ENCODE measurements at places on chromosomes 13 and 19.

DNA sequence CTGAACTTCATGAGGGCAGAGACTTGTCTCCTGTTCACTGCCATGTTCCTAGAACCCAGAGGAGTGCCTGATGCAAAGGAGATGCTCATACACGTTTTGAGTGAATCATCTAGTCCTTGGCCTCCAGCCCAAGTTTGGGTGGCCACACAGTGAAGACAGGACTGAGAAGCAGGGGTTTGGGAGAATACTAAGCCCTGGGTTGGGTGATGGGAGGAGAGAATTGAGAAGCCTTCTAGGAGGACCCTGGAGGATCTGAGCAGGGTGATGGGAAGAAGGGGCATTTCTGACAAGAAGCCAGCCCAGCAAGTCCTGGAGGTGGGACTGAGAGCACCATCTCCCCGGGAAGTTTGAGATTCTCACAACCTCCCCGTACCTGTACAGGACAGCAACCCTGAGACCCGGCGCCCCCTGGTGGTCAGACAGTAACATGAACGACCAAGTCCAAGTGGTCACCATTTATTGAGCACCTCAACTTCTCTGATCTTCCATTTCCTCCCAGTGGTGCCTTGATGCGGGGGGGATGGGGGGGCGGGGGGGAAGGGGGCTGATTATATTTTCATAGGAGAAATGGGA lies 11.0 kb downstream of the CTU1 start:
- DNase-seq = peak; percentile 70

DNA sequence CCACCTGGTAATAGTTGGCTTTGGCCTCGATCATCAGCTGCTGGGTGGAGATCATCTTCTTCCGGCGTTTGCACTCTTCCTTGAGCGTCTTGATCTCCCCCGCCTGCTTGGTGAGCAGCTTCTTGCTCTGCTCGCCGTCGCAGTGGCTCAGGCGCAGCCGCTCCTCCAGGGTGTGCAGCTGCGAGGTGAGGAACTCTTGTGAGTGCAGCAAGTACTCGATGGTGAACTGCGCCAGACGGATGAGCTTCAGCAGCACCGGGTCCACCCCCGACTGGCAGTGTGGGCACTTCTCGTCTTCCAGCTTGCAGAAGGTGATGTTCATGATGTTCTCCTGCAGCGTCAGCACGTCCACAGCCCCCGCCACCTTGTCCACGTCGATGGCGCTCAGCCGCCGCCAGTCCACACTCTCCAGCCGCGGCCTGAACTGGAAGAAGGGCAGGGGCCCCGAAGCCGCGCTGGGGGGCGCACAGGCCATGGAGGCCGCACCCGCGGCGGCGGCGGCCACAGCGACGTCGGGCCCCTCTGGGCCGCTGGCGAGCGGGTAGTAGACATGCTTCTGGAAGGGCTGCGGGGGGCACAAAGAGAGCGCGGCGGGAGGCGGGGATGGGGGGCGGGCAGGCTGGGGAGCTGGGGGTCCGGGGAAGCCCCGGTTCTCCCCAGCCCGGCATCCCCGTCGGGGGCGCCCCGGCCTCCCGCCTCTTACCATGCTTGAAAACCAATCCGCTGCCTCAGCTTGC lies 3.0 kb downstream of the DZIP1 start:
- DNase-seq = peak; percentile 10

DNA sequence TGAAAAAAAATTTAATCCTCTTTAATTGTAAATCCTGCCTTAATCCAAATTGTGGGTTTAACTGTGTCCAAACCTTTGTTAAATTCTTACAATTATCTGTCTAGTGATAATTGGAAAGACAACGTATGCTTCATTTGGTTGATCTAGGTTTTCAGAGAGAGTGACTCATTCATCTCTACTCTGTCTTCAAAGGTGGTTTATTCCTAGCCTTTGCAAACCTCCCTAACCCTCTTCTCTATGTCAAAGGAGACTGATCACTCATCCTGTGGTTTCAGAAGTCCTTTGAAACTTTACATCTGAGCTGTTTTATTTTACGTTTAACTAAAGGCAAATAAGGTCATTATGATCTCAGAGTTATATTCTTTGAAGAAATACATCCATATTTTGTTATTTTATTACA lies 8.8 kb upstream of the OXGR1 start:
- no peak for DNase-seq

GRCh38 chr13:86601351-86601750 lies 802.1 kb upstream of the SLITRK6 start:
- DNase-seq = no peak

- DNase-seq = peak; percentile 96
Observed at GRCh38 chr19:13774217-13775191, at the start of gene C19orf53. Gene C19orf53, plus strand, starts transcription at chr19:13774456. Its CDS starts 22 bp downstream, at chr19:13774478.
